Tibial artery (tissue), 4 donors: ENCODE measurements at places on chromosomes 3 and 15.

- H3K27me3 ChIP-seq, result no peaks in the 10 kb centered on the region
- no peaks in the 10 kb centered on the region for H3K36me3 ChIP-seq
- no peak for DNase-seq
- H3K27ac ChIP-seq, result no peak overlapping the region
- H3K4me3 ChIP-seq, result no peak overlapping the region
- H3K4me1 ChIP-seq, result no peaks in the 10 kb centered on the region
Measured at GRCh38 chr15:58283302-58283701, 145.1 kb downstream of the AQP9 start.

DNA sequence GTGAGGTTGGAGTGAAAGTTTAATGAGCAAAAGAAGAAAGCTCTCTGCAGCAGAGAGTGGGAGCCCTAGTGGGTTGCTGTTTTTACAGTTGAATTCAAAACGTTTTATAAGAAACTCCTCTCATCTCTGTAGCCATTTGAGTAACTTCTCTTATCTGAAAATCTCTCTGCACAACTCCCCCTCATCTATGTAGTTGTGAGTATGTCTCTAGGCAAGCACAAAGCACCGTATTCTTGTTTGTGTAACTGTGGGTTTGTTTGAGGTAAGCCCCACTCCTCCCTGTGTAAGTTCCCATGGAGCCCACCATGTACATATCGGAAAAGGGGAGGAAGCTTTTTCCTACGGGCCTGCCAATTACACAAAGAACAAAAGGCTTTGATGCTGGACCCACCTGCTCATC lies 56.5 kb upstream of the GOLGA6L2 start:
- H3K4me3 ChIP-seq, result no peak overlapping the region
- no peaks in the 10 kb centered on the region for H3K27me3 ChIP-seq
- DNase-seq, result no peak
- H3K36me3 ChIP-seq, result no peaks in the 10 kb centered on the region
- H3K4me1 ChIP-seq, result no peaks in the 10 kb centered on the region

DNA sequence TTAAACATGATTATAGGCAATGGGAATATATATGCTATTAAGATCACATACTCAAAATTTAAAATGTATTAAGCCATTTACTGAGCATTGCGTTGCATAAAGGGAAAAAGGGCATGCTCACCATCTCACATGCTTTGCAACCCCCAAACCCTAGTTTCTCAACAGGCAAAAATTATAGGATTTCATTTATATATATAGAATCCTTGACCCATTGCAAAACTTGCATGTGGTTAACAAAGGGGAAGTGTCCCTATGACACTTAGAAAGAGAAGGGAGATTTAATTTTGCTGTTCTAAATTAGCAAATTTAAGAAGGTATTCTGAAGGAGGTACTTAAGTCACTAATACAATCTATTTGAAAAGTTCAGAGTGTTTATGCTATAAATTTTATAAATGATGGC lies 837.8 kb downstream of the DIPK2A start:
- H3K27ac ChIP-seq, result no peak overlapping the region
- no peaks in the 10 kb centered on the region for H3K27me3 ChIP-seq
- H3K4me1 ChIP-seq, result no peaks in the 10 kb centered on the region
- no peak overlapping the region for H3K4me3 ChIP-seq
- DNase-seq, result no peak
- H3K36me3 ChIP-seq, result no peaks in the 10 kb centered on the region

GRCh38 chr3:186844908-186845307 lies 2.4 kb downstream of the ADIPOQ start:
- no peak overlapping the region for H3K27ac ChIP-seq
- no peaks in the 10 kb centered on the region for H3K36me3 ChIP-seq
- DNase-seq, result no peak
- H3K4me3 ChIP-seq, result no peak overlapping the region
- H3K27me3 ChIP-seq, result peaks cover 7% of the 10 kb centered on the region

DNA sequence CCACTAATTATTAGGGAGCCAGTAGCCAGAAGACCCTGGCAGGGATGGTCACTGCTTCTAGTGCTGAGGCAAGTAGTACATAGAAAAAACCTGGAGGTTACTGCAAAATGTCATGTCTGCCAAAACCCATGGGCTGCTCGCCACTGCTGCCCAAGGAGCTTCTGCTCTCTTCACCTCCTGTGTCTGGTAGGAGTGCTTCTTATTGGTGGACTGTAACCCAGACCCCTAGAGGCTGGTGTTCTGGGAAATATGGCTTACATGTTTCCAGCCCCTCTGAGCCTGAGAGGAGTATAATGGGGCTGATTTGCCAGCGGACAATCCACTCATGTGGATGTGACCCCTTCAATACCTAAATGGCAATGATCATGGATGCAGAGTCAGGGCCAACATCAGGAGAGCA lies 286.4 kb downstream of the EPHB1 start:
- H3K4me3 ChIP-seq, result no peak overlapping the region
- no peaks in the 10 kb centered on the region for H3K4me1 ChIP-seq
- no peaks in the 10 kb centered on the region for H3K27me3 ChIP-seq
- no peak overlapping the region for H3K27ac ChIP-seq
- no peak for DNase-seq
- no peaks in the 10 kb centered on the region for H3K36me3 ChIP-seq

- H3K4me1 ChIP-seq, result peaks cover 10% of the 10 kb centered on the region
- H3K27ac ChIP-seq, result no peak overlapping the region
- H3K4me3 ChIP-seq, result no peak overlapping the region
Measured at GRCh38 chr3:114498539-114499370, 204.9 kb downstream of the TIGIT start.

- no peak overlapping the region for H3K4me3 ChIP-seq
- H3K27ac ChIP-seq, result no peak overlapping the region
- peaks cover 8% of the 10 kb centered on the region for H3K4me1 ChIP-seq
- no peaks in the 10 kb centered on the region for H3K36me3 ChIP-seq
- H3K27me3 ChIP-seq, result no peaks in the 10 kb centered on the region
Measured at GRCh38 chr15:74565381-74566085, 24.5 kb downstream of the ARID3B start.

- no peak for DNase-seq
- no peak overlapping the region for H3K4me3 ChIP-seq
- no peak overlapping the region for H3K27ac ChIP-seq
- H3K4me1 ChIP-seq, result no peaks in the 10 kb centered on the region
Measured at GRCh38 chr3:127164615-127165014, 28.3 kb upstream of the PRR23E start.

DNA sequence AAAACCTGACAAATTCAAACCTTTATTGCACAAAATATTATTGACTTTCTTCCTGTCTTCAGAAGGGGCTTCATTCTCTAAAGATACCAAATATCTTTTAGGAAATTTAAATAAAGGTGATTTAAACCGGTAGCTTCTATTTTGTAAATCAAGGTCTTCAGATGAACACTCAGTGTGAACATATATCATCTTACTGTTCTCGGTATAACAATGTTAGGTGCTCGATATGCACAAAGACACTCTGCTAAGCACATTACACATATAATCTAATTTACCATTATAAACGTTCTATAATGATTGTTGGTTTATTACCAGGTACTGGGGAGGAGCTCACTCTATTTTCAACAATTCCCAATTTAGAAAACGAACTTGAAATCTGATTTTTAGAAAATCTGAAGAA lies 225.4 kb upstream of the AZI2 start:
- H3K36me3 ChIP-seq, result no peaks in the 10 kb centered on the region
- no peak overlapping the region for H3K4me3 ChIP-seq
- no peak overlapping the region for H3K27ac ChIP-seq

DNA sequence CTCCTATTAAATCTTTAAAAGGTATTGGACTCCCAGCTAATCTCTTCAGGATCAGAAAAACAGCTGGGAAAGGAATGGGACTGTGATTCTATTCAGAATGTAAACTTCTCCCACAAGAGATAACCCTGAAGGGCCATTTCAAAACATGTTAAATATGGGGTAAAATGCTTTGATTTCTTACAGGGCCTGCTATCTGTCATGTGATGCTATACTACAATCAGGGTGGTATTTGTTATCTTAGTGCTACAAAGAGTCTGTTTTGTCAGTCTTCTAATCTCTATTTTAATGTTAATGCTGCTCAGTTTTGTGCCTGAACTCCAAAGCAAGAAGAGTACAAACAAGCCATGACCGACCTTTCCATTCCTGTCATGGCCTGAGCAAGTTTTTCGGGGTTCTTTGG lies 186.9 kb downstream of the TBC1D5 start:
- H3K27me3 ChIP-seq, result no peaks in the 10 kb centered on the region
- H3K4me3 ChIP-seq, result no peak overlapping the region
- H3K27ac ChIP-seq, result no peak overlapping the region
- DNase-seq, result no peak
- H3K4me1 ChIP-seq, result no peaks in the 10 kb centered on the region
- H3K36me3 ChIP-seq, result no peaks in the 10 kb centered on the region

DNA sequence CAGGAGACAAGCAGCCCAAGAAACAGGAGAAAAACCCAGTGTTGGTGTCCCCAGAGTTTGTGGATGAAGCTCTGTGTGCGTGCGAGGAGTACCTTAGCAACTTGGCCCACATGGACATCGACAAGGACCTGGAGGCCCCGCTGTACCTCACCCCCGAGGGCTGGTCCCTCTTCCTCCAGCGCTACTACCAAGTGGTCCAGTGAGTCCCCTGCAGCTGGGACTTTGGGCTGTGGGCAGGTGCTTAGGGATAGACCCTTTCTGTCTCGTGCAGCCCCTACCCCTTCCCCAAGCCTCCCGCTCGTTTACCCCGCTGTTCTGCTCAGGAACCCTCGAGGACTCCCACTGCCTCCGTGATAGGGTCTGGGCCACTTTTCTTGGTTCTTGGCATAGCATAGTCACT lies 10.5 kb downstream of the TTLL3 start:
- H3K4me1 ChIP-seq, result no peaks in the 10 kb centered on the region
- peaks cover 3% of the 10 kb centered on the region for H3K36me3 ChIP-seq
- H3K4me3 ChIP-seq, result no peak overlapping the region
- H3K27ac ChIP-seq, result no peak overlapping the region
- no peak for DNase-seq
- no peaks in the 10 kb centered on the region for H3K27me3 ChIP-seq

GRCh38 chr3:167913219-167913835 lies 177.8 kb downstream of the SERPINI1 start:
- no peaks in the 10 kb centered on the region for H3K27me3 ChIP-seq
- H3K4me1 ChIP-seq, result no peaks in the 10 kb centered on the region
- H3K36me3 ChIP-seq, result no peaks in the 10 kb centered on the region
- no peak overlapping the region for H3K27ac ChIP-seq

- no peaks in the 10 kb centered on the region for H3K36me3 ChIP-seq
- DNase-seq, result no peak
- peak overlapping the region; percentile 36 for H3K27ac ChIP-seq
- H3K4me3 ChIP-seq, result no peak overlapping the region
Measured at GRCh38 chr3:193704431-193704830, 111.4 kb downstream of the OPA1 start.

- H3K36me3 ChIP-seq, result no peaks in the 10 kb centered on the region
- no peak overlapping the region for H3K4me3 ChIP-seq
- no peaks in the 10 kb centered on the region for H3K4me1 ChIP-seq
- H3K27me3 ChIP-seq, result no peaks in the 10 kb centered on the region
Measured at GRCh38 chr3:151839313-151839631, 25.4 kb downstream of the AADAC start.

GRCh38 chr3:15611018-15611417 lies 9.5 kb downstream of the BTD start:
- no peaks in the 10 kb centered on the region for H3K27me3 ChIP-seq
- H3K4me3 ChIP-seq, result no peak overlapping the region
- peak; percentile 64 for DNase-seq
- H3K4me1 ChIP-seq, result no peaks in the 10 kb centered on the region

- peak within 1 kb of the TSS; percentile 60 for H3K4me3 ChIP-seq
- DNase-seq, result peak; percentile 53
- no peaks in the 10 kb centered on the region for H3K27me3 ChIP-seq
- no peaks in the 10 kb centered on the region for H3K4me1 ChIP-seq
- no peaks in the 10 kb centered on the region for H3K36me3 ChIP-seq
- H3K27ac ChIP-seq, result peak within 1 kb of the TSS; percentile 68
Measured at GRCh38 chr15:78264304-78265136, at the start of gene DNAJA4. TSS of gene DNAJA4 (plus strand) at chr15:78264562. CDS start at chr15:78264764, 202 bp downstream.

DNA sequence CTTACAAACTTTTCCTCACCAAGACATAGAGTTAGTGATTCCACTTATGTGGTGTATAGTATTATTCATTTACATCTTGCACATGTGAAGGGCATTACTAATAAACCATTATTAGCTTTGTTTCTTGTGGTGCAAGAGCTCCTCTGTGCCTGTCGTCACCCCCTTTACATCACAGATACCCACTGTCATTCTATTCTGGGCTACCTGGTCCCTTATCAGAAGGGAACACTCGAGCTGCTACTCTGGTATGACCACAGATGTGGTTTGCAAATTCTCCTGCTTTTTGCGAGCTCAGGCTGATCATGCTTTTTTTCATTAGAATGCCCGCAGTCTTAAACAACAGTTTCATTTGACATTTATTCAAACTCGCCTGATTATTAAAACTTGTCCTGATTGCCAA lies 13.9 kb upstream of the SENP2 start:
- no peak overlapping the region for H3K4me3 ChIP-seq
- no peak for DNase-seq
- no peak overlapping the region for H3K27ac ChIP-seq
- no peaks in the 10 kb centered on the region for H3K27me3 ChIP-seq

DNA sequence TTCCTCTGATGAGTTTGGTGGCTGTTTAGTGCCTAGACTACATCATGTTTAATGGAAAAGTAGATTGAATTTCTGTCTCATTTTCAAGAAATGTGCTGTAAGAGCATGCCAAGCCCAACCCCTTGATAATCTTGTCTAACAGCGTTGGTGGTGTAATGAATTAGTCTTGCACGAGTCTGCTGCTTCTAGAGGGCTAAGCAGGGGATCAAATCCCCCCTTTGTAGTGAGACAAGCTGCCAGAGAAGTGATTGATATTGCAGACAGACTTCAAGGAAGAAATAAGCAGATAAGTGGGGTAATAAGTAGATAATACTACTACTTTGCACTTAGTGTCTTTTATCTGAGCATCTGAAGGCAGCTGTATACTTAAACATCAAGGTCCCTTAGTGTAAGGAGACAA lies 141.4 kb downstream of the TP63 start:
- no peaks in the 10 kb centered on the region for H3K36me3 ChIP-seq
- H3K27me3 ChIP-seq, result no peaks in the 10 kb centered on the region
- DNase-seq, result no peak
- no peak overlapping the region for H3K4me3 ChIP-seq
- H3K27ac ChIP-seq, result no peak overlapping the region

DNA sequence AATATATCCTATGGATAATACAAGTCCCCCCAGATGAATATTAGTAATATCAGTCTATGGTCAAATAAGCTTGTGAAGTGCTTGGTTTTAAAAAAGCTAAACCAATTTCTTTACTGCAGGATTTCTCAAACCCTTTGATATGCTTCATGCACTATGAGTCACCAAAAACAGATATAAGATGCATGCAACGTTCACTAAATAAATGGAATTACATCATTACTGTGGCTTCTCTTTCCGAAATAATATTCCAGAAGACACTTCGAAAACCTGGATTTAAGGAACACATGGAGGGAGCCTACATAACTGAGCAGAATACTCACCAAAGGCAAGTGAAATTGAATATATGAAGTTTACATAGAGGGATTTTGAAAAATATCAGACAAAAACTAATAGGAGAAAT lies 126.3 kb upstream of the ABI3BP start:
- H3K27me3 ChIP-seq, result no peaks in the 10 kb centered on the region
- H3K4me1 ChIP-seq, result no peaks in the 10 kb centered on the region
- H3K4me3 ChIP-seq, result no peak overlapping the region
- DNase-seq, result no peak
